Stimulated activated CD4-positive, alpha-beta T cell treated with anti-CD3 and anti-CD28 coated beads, Interleukin-12 subunit alpha, Interleukin-12 subunit beta, amount 100 ng/mL, for 4 hours (primary cell): ENCODE measurements at places on chromosomes 2 and 18.
A peak's percentile ranks its signal among the peaks of the same experiment; 100 is the strongest.

DNA sequence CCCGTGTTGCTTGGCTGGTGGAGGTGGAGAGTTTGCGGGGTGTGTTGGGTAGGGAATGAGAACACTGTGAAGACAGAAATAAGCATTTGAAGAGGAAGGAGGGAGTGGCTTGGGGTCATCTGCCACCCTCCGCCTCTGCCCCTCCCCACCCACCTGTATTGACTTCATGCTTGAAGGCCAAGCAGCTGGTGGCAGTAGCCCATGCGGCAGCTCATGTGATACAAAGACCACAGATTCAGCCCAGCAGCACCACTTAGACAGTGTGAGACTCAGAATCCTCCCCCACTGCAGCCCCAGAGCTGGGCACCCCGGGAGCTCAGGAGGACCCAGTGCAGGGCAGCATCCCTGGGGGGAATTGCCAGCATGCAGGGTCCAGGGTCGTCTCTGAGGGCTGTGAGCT, 15.4 kb downstream of the NPPC start:
- no peak for DNase-seq

- no peak for DNase-seq
Observed at GRCh38 chr2:140122001-140122400, 1341.8 kb upstream of the NXPH2 start.

DNA sequence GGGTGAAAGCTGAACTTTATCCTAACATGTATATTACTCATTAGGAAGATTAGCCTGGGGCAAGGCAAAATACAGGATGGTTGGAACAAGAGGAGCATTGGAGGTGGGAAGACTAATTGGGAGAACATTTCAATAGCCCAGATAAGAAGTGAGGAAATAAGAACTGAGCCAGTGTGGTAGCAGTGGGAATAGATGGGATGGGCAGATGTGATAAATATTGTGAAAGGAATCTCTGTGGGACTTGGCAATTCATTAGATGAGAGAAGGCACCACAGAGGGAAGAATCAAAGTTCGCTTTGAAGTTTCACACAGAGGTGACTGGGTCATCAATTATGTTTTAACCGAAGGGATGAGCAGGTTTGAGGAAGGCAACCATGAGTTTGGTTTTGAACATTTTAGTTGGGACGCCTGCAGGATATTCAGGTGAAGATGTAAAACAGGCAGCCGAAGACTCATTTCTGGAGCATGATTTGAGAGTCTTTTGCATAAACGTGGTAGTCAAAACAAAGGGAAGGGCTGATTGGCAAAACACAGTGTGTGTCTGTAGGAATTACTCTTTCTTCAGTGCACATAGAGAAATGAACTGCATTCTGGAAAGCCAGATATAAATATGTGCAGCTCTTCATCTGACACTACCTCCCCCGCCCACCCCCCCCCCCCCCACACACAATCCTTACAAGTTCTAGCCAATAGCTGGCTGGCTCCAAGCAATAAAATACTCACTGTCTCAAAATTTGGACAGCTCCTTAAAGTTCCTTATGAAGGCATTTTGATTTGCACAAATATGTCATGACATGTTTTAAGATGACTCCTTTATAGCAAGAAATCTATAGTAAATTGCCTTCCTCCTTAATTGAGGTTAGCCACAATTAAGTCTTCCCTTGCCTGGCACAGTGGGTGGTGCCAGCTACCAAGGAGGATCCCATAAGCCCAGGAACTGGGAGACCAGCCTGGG, 1.9 kb upstream of the SLC1A4 start:
- no peak for DNase-seq

DNA sequence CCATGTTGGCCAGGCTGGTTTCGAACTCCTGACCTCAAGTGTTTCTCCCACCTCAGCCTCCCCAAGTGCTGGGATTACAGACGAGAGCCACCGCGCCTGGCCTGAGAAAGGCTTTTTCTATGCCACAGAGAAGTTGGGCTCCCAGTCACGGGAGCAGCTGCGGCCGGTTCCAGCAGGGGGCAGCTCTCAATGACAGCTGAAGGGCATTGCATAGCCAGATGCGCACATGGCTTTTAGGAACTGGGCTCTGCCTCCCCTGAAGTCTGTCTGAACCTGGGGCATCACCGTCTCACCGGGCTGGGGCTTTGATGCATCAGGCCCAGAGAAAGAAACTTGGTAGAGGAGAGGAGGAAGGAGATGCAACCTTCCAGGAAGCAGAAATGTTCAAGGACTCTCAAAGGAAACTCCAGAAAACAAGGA, 84.2 kb upstream of the LAPTM4A start:
- peak; percentile 30 for DNase-seq

GRCh38 chr2:16813593-16813992, 148.0 kb upstream of the CYRIA start:
- no peak for DNase-seq

GRCh38 chr2:229296016-229296415, 24.9 kb upstream of the PID1 start:
- DNase-seq: no peak

GRCh38 chr2:201363857-201364560, 6.9 kb upstream of the FLACC1 start:
- DNase-seq: no peak

DNA sequence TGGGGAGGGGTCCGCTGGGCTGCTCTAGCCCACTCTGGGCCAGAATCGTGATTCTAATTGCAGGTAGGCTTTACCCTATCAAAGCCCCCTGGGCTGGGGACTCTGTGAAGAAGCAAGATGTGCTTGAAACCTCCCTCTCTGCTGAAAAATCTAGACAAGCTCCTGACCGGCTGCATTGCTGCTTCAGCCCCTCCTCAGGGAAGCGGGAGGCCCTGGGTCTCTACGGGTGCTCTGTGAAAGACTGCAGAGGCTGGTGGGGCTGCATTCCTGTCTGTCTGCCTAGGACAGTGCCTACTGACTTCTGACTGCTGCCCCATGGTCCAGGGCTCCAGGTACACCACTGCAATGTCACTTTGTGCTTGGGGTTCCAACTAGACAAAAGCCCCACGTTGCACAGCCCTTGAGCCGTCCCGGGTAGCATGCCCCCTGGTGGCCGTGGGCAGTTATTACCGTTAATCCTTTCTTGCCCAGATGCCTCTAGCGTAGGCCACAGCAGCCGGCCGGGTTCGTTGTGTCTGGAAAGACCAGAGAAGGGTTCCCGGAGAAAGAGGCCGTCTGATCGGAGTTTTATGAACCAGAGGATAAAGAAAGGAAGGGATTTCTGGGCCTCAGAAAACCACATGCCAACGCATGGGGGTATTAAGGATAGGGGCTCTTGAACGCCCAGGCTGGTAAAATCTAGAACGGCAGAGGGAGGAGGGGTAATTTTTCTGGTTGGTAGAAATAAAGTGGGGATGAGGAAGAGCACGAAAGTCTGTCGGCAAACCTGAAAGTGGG, 15.9 kb upstream of the C1QL2 start:
- DNase-seq: peak; percentile 55

- no peak for DNase-seq
Observed at GRCh38 chr18:76823587-76824011, 1.2 kb downstream of the ZNF236 start.

DNA sequence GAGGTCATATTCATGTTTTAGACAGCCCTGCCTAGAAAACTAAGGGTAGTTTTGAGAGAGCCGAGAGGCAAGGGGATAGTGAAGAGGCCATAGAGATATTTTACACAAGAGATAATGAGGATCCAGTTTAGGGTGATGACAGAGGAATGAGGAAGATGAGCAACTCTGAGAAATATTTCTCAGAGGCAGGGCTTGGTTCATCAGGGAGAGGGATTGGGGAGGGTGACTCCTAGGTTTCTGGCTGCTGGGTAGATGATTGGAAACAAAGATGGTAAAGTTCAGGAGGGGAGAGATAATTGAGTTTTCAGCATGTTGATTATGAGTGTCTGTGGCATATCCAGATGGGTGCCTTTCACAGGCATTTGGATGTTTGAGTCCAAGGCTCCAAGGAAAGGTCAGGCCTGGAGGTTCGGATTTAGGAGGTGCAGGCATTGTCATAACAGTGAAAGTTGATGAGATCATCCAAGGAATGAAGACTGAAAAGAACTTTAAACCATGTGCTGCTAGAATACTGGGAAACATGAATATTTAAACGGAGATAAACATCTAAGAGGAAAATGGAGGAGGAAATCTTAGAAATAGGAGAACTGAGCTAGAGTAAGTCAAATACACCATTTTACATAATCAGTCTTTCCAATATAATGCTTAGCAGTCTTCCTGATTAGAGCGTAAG, 7.4 kb downstream of the MYL12B start:
- no peak for DNase-seq

DNA sequence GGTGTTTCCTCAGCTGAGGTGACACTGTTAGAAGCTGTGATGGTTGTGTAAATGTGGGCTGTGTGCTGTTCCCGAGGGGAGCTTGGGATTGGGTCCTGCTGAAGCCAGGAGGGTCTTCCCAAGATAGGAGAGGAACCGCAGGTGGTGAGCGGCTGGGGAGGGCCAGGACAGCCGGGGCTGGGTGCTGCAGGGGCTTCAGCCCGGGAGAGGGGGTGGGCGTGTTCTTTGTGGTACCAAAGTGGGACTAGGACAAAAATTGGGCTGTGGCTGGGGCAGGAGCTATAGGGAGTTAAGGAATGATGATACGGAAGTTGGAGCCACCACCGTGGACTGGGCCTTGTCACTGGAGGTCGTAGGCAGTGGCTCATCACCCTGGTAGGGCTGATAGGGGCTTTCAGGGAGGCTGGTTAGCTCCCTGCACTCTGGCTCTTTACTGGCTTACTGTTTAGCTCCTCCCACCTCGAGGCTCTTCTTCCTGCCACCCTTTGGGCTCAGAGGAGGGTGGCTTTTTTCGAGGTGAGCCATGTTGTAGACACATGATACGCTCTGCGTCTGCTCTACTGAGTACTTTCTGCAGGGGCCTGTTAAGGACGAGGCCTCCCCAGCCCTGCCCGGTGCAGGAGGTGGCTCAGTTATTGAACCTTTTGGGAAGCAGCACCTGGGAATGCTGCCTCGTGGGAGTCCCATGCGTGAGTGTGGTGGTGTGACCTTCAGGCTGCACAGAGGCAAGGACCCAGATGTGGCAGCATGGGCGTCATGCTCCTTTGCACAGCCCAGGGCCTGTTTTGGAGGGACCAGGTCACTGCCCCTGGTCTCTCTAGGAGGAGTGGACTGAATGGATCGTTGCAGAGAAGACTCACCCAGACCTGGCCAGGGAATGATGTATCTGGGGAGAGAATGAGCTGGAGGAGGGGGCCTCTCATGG, 21.6 kb downstream of the ASB1 start:
- no peak for DNase-seq

GRCh38 chr2:147810883-147811765, 33.7 kb upstream of the ACVR2A start:
- DNase-seq: no peak

DNA sequence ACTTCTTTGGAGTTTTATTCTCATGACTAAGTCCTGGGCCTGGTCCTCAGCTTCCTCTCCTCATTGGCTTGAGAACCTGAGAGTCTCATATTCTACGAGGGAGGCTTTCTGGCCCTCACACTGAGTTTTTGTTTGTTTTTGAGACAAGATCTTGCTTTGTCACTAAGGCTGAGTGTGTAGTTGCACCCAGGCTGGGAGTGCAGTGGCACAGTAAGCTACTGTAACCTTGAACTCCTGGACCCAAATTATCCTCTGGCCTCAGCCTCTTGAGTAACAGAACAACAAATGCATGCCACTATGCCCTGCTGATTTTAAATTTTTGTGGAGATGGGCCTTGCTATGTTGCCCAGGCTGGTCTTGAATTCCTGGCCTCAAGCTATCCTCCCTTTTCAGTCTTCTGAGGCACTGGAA, 22.6 kb downstream of the PRKRA start:
- no peak for DNase-seq

- DNase-seq: no peak
Observed at GRCh38 chr2:153543635-153544071, 65.1 kb upstream of the RPRM start.

- DNase-seq: no peak
Observed at GRCh38 chr2:46769809-46770208, 145.8 kb downstream of the MCFD2 start.

DNA sequence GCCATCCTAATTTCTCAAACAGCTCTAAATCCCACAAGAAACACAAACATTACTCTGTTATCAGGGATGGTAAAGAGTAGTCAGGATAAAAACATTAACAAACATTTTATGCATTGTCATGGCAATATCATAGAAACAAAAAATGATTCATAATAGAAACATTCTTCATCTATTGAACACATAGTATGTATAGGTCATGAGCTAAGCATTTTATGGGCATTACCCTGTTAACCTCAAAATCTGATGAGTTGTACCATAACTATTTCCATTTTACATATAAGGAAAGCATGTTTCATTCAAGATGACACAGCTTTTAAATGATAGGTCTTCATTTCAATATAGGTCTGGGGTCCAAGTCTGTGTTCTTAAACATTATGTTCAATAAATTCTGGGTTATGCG, 344.9 kb downstream of the RND3 start:
- DNase-seq: no peak

GRCh38 chr18:48683197-48683596, 144.4 kb downstream of the CTIF start:
- no peak for DNase-seq

DNA sequence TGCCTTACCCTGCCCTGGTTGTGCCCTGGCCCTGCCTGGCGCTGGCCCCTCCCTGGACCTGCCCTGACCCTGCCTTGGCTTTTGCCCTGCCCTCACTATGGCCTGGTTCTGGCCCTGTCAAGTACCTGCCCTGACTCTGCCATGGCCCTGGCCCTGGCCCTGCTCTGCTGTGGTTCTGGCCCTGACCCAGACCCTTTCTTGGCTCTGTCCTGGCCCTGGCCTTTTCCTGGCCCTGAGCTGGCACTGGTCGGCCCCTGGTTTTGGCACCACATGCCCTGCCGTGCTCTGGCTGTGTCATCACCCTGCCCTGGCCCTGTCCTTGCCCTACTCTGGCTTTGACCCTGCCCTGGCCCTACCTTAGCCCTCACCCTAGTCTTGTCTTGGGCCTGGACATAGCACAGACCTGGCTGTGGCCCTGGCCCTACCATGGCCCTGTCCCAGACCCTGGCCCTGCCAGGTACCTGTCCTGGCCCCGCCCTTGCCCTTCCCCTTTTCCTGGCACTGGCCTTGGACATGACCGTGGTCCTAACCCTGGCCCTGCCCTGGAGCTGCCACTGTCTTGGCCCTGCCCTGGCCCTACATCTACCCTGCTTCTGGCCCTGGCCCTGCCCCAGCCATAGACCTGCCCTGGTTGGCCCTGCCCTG, 4.8 kb upstream of the ANKRD62 start:
- no peak for DNase-seq

DNA sequence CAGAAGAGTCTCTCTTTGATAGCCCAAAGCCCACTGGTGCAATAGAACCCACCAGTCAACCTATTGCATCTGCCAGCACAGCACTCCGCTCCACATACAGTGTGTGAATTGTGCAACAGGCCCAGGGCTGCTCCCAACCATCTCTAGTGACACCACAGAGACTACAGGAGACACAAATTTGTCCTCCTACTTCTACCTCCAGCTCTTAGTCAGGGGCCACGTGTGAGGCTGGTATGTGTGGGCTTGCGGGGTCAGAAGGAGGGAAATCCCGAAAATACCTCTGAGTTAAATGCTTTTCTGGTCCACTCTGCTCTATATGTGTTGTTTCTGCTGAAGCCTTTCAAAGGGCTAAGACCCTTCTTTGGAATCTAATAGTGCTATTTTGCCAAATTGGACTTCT, 18.0 kb downstream of the DGUOK start:
- DNase-seq: no peak

- no peak for DNase-seq
Observed at GRCh38 chr2:160952464-160953254, 207.6 kb upstream of the TANK start.
